ENCODE measurements at places on chromosomes 16 and 17.

DNA sequence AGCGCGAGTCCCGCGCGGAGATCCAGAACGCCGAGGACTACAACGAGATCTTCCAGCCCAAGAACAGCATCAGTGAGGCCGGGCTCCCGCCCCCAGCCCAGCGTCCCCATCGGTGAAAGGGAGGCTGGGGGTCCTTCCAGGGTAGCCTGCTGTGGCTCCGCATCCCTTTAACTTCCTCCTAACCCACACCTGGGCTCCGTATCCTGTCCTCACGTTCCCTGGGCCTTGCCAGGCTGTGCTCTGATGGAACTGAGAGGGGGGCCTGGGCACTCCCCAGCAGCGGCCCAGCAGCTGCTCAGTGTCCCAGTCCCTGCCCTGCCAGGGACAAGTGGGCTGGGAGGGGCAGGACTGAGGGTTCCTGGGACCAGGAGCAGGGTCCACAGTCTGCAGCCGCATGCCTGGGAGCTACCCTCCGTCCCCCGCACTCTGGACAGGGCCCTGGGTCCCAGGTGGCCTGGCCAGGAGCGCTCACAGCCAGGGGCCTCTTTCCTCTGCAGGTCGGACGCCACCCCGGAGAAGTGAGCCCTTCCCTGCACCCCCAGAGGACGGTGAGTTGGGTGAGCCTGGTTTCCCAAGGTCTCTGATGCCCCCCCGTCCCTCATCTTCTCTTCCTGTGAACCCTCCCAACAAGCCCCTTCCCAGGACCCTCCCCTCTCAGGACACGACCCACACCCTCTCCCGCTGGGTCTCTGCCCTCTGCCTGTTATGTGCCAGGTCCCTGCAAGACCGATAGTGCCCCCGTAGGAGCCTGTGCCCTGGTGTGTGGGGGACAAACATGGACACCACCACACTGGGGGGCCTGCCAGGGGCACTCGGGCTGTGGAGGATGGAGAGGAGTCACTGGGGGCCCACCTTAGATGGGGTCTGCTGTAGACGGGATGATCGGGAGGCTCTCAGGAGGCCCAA lies 18.1 kb downstream of the KATNB1 start:
- no peak for DNase-seq

- no peak for DNase-seq
These were observed 8.3 kb upstream of the HOXB2 start for GRCh38 chr17:48553190-48553547.

- no peak for DNase-seq
These were observed 25.2 kb downstream of the KANSL1 start for GRCh38 chr17:46167826-46168569.

GRCh38 chr16:78750611-78751010 lies 651.2 kb downstream of the WWOX start:
- no peak for DNase-seq

DNA sequence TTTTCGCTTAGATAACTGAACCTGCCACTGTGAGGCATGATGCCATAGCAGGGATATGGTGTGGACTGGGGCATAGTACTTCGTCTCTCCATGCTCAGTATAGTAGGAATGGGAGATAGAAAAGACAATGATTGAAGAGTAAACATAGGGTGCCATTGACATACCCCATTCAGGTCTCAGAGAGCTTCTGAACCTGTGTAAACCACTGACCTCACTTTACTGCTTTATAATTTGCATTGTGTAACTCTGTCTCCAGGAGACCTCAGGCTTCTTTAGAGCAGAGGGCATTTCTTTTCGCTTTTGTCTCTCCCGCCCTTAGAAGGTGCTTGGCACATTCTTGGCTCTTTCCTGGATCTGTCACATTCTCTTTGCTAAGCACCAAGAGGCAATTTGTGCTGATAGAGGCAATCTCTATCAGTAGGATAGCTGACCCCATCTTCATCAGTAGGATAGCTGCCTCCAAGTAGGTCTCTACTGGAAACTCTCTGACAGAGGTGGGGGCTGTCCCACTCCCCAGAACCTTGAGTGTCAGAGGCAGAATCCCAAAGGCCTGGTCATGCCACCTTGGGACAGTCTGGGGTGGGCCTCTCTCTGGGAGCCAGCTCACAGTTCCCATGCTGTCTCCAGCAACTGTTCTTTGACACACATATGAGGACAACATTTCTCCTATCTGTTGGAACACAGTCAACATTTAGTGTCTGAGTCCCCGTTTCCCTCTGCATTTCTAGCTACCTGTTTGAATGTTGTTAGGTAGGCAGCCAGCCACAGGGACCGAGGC lies 181.9 kb downstream of the UTP18 start:
- DNase-seq, result no peak

GRCh38 chr17:63395075-63395805 lies 50.9 kb downstream of the CYB561 start:
- DNase-seq, result no peak

DNA sequence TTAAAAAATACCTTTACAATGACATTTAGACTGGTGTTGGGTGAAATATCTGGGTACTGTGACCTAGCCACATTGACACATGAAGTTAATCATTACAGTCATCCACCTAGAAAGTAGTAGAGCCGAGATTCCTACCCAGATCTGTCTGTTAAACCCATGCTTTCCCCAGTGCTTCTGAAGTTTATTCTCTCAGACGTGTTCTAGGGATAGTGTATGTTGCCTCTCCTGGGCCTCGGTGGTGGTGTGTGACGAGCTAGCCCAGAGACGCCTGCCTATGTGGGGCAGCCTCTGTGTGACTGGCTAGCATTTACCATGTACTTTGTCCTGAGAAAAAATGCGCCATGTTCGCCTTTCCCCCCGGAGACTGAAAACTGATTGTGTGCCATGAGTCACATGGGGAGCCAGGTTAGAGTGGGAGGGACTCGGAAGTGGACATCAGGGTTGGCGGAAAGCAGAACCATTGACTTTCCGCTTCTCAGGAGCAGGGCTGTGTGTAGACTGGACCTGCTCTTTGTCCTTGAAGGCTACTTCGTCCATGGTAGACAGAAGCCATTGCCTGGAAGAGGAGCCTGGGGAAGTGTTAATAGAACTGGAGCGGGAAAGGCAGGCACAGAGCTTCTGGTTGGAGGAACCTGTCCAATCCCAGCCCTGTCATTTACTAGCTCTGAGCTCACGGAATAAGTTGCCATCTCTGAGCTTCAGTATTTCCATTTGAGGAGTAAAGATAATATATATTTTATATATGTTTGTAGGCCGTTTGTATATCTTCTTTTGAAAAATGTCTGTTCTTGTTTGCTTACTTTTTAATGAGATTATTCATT lies 235.5 kb downstream of the SNX29 start:
- no peak for DNase-seq
